COLO829 (cell line): ENCODE measurements at places on chromosomes 6 and 20.

GRCh38 chr20:31559704-31560093 lies 45.4 kb upstream of the ID1 start:
- no peak for DNase-seq

- no peak for DNase-seq
These were observed 24.1 kb upstream of the RPS6KA2 start for GRCh38 chr6:166650824-166651807.

GRCh38 chr6:19905584-19905983 lies 68.4 kb downstream of the ID4 start:
- DNase-seq: no peak

- no peak for DNase-seq
These were observed 154.4 kb downstream of the DST start for GRCh38 chr6:56488281-56488680.

DNA sequence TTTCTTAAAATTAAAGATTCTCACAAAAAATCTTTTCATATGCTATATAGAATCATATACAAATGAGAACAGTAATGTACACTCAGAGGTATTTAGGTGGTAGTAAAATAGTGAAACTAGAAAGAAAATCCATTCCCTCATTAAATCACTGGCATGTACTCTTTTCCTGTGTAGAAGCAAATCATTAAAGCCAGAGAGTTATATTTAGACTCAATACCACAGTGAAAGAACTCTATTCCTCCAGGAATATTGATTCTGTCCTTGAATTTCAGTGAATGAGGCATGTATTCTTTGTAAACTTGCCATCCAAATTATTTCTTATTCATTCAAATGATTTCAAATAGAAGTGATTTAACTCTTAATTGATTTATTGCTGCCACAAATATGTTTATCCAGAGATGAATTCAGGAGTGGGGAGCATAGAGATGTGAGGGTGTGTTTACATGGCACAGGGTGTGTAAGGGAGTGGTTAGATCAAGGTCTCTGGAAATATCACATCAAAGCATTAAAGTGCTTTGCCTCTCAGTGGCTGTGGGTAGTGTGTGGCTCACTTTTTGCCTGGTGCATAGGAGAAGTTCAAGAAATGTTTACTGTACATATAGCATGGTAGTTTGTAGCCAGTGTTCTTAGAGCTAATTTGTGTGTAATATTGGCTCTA lies 141.2 kb downstream of the FAM83B start:
- no peak for DNase-seq

DNA sequence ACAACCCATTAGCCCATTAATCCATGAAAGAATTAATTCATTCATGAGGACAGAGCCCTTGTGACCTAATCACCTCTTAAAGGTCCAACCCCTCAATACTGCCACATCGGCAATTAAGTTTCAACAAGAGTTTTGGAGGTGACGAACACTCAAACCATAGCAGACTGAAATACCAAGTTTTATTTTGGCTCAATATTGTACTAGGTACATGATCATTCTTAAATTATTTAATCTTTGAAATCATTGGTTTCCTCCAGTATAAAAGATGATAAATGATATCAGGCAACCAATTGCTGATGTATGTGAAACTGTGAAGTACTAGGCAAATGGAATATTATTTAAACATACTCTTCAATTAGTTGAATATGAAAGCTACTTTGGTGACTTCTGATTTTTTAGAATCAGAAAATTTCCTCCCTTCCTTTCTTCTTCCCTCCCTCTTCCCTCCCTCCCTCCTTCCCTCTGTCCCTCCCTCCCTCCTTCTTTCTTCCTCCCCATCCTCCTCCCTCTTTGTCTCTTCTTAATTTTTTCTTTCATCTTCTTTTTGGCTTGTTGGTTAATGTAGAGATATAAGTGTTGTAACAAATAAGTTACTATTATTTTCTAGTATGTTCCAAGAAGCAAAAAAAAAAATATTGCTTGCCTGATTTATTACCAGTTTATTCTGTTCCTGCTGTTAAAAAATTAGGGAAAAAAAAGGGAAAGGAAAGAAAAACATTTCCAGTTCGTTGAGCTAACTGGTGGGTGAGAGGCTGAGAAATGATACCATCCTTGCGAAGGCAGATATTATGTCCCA lies 233.9 kb upstream of the ZNF217 start:
- no peak for DNase-seq

- DNase-seq: no peak
These were observed 18.3 kb downstream of the ZNF335 start for GRCh38 chr20:45953672-45954071.

- DNase-seq: no peak
These were observed 75.7 kb upstream of the FOXP4 start for GRCh38 chr6:41470331-41471063.

DNA sequence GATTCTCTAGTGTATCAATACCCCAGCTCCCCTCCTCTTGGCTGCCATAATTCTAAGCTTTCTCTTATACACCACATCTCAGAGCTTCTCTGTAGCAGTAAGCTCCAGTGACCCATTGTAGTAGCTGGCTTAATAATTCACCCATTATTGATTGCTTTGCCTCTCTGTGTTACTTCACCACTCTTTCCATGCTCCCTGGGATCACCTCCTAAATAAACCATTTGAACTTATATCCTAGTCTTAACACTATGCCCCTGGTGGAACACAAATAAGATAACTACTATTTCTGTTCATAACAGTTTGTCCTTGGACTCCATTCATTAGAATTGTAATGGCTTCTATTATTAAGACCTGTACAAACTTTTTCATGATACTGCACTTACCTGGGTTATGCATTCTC lies 758.9 kb downstream of the KIF16B start:
- DNase-seq: no peak
